ENCODE measurements at places on chromosomes 11 and 22.
A peak's percentile ranks its signal among the peaks of the same experiment; 100 is the strongest.

- DNase-seq = no peak
Observed at GRCh38 chr11:77374108-77374507, 72.6 kb upstream of the GDPD4 start.

DNA sequence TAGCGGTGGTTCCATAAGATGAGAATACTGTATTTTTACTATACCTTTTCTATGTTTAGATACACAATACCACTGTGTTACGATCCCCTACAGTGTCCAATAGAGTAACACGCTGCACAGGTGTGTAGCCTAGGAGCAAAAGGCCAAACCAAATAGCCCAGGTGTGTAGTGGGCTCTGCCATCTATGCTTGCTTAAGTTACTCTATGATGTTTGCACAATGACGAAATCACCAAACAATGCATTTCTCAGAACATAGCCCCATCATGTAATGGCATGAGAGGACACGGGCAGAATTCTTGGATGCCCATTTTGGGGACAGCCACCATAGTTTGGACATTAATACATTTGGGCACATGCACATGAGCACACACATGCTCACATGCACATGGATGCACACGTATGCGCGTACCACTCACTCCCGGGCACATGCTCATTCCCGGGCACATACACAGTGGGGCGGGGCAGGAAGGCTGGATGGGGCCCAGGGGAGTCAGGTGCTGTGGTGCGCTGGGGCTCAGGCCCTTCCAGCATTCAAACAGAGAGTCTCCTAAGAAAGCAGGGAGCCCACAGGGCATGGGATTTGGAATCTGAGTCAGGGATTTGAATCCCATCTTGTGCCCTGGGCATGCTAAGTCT, 51.1 kb downstream of the RTN4R start:
- DNase-seq = no peak

DNA sequence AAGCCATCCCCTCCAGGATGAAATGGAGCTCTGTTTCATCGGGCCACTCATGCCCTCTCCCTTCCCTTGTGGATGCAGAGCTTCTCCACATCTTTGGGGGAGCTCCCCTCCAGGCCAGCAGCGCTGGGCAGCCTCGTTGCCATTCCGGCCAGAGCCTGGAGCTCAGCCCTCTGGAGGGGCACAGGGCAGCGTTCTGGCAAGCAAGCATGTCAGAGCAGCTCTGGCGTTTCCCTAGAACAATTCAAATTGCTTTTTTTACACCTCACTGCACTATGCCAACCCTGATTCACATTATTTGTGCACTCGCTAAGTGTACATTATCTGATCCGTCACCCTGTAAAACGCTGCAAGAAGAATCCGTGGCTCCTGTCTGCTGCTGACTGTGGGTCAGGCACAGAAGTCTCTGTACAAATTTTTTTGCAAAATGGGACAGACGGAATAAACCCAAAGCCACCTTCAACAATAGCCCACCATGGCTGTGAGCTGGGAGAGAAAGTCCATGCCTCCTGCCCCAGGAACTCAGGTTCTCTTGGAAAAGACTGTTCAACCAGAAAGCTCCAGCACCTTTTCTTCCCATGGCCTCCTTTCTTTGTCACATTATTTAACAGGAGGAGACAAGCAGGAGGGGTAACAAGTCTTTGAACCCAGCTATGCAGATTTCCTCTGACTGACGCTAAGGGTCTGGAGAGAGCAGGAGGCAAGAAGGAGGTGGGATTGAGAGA, 139.5 kb upstream of the CADM1 start:
- DNase-seq = no peak

GRCh38 chr11:134170919-134171281, 52.9 kb downstream of the NCAPD3 start:
- no peak for DNase-seq

- DNase-seq = no peak
Observed at GRCh38 chr22:38250643-38251340, 22.0 kb downstream of the TMEM184B start.

GRCh38 chr11:57946628-57947027, 77.1 kb upstream of the OR9Q1 start:
- no peak for DNase-seq

DNA sequence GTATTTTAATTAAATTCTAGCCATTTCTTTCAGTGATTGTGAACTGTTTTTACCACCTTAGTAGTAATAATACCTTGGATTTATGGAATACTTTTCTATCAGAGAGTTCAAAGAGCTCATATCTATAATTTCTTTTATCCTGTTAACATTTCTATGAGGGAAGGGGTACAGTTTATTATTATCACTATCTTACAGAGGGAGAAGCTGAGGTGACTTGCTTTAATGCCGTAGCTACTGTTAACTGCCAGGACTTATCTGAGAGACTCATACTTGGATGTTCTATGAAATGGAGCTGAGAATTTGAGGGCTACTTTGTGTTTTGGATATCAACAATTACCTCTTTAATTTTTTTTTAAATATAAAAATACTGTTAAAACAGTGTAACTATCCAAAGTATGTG, 3.3 kb downstream of the REXO2 start:
- no peak for DNase-seq

DNA sequence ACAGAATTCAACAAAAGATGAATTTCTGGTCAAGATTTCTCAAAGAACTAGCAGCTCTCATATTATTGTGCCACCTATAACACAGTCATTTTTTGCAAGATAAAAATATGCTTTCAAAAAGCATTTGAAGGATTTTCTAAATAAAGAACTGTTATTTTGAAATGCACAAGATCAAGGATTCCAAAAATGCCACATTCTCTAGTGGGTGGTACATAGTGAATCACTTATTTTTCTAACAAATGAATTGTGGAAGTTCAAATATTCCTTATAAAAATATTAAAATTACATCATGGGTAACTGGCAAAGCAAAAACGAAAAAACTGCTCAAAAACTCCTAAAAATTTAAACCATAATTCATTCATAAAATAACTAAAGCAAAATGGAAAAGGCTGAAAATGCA, 2.1 kb downstream of the RNF141 start:
- no peak for DNase-seq

- DNase-seq = peak; percentile 25
Observed at GRCh38 chr11:61967924-61968757, 707 bp upstream of the FTH1 start.

GRCh38 chr22:39264349-39265038, 19.7 kb upstream of the PDGFB start:
- DNase-seq = no peak

- no peak for DNase-seq
Observed at GRCh38 chr11:29328961-29329441, 687.8 kb downstream of the KCNA4 start.

DNA sequence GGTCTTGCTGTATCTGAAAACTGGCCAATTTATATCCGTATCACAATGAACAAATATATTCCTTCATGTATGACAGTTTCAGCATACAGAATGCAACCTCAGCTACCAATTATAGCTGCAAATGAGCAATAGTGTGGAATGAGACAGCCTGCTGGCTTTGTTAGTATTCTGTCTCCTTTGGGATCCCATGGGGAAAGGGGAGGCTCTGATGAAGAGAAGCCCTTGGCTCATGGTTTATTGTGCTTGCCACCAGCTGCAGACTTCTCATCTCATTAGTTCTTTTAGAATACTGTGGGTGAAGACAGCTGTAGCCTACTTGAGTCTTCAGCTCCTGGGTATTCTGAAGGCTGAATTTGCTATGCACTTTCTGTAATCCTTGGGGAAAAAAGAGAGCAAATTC, 42.4 kb downstream of the PITPNB start:
- no peak for DNase-seq

DNA sequence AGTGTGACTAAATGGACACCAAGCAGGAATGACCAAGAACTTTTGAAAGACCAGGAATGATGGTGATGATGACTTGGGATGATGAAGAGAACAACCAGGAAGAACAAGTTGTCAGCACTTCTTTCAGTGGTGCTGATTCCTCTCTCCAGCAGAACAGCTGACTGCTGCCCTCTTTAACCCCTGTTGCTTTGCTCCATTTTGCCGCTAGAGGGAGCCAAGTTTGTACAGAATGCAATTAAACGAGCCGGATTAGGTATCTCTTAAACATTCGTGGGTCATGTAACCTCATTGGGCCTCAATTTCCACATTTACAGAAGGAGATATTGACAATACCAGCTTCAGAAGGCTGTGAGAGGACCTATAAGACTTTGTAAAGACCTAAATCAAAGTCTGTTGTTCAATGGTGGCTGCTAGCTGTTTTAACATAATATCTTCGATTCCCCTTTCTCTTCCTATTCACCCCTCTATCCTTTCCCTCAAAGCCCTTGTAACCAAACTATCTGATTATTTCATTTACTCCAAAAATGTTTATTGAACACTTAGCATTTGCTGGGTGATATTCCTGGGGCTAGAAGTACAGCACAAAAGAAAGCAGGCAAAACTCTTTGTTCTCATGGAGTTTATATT, 1.9 kb downstream of the OR4S1 start:
- DNase-seq = peak; percentile 58

- no peak for DNase-seq
Observed at GRCh38 chr11:126978165-126978564, 22.4 kb downstream of the KIRREL3 start.

DNA sequence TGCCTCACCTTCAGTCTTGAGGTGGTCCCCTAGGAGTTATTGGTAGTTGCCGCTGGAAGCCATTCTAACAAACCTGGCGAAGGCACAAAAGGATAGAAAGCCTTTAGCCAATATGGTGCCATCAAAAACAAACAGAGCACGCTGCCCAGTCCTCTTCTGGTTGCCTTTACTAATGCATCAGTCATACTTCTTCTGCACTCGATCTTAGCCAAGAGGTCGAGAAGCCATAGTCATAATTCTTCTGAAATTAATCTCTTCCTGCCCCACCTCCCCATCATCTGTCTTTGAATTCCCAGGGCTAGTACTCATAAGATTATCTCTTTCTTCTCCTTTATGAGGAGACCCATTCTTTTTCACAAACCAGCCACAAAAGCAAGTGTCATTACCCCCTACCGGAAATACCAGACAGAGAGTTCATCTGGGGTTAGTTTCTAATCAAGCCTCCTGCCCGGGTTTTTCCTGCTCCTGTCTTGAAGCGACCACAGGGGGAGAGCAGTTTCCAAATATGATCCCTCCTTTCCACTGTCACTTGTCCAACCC, 21.4 kb upstream of the EHF start:
- no peak for DNase-seq

GRCh38 chr22:44815099-44816070, 63.0 kb downstream of the ARHGAP8 start:
- no peak for DNase-seq

DNA sequence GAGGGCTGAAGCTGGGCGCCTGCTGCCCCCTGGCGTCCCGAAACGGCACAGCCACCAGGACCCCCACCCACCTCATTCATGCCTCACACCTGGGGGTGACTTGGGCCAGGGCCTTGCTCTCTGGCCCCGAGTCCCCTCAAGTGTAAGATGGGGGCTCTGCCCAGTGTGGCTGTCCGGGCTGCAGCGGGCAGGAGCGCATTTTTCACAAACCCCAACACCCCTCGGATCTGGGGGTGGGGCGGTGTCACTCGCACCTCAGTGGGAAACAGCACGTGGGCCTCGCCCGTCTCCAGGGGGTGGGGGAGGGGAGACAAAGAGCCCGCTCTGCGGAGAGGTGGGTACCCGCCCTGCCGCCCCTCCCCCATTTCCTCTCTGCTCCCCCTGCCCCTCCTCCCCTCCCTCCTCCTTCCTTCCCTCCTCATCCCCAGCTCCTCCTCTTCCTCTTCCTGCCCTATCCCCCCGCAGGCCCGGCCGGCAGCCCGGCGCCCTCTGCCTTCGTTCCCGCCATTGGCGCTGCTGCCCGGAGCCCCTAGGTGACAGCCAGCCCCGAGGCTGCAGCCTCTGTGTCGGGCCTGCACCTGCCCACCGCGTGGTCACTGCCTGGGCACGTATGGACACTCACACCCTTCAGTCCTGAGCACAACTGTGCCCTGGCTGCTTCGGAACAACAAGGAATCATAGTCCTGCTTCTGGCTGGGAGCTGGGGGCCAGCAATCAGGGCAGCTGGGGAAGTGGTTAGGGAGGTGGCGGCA, 6.8 kb upstream of the CDKN1C start:
- DNase-seq = peak; percentile 56

DNA sequence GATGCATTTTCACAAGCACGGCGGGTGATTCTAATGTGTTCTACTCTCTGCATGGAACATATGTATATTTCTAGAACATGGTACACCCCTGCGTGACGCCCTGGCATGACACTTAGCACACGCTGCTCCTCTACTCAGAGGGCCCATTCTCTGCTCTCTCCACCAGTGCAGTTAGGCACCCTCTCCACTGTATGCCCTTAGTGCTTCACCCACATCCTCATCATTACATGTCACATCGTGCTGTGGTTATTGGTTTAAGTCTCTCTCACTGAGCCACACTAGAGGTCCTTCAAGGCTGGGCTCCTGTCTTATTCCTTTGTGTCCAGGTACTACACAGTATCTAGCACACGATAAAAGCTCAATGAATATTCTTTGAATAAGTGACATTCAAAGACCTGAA, 16.7 kb downstream of the TMPRSS13 start:
- DNase-seq = no peak

DNA sequence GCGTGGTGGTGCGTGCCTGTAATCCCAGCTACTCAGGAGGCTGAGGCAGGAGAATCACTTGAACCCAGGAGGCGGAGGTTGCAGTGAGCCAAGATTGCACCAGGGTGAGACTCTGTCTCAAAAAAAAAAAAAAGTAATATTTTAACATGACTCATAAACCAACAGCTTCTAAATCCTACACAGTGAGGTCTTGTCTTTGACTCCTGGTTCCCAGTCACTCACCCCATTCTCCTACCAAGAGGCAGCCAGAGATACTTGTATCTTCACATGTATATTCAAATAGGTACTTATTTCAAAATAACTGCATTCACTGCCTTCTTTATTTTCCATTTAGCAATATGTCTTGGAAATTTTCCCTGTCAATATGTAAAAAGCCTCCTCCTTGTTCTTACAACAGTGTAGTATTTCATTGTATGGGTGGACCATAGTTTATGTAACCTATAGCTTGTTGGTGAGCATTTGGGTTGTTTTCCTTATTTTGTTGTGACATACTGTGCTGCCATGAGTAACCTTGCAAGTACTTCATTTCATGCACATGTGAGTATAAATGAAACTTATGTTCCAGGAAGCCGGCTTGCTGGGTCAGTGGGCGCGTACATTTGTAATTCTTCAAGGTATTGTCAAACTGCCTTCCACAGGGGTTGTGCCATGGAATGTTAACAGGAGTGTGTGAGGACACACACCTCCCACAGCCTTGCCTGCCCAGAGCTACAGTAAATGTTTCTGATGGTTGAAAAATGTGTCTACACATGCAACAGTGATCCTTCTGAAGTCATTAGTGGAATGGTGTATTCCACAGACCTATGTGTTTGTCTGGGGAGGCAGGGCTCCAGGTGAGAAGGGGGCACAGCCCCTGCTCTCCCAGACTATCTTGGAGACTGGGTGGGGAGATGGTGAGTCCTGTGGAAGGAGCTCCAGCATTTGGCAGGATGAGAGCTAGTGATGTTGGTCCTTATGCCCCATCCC, 47.9 kb downstream of the OSBP2 start:
- DNase-seq = no peak

DNA sequence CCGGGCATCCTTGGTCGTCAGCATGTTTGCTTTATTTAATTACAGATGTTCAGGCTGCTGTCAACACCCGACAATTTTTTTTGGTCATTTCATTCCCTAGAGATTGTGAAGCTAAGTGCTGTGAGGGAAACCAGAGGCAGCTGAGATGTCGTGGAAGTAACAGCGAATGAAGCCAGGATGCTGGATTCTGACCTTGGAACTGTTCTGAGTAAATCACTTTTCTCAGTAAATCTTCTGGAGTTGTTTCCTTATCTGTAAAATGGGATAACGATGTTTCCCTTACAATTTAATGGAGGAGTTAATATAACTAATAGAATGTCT, 390 bp upstream of the CKAP5 start:
- no peak for DNase-seq

- no peak for DNase-seq
Observed at GRCh38 chr11:78935398-78936068, 360.9 kb upstream of the NARS2 start.

GRCh38 chr11:126701520-126701897, 299.1 kb downstream of the KIRREL3 start:
- no peak for DNase-seq

All from naive thymus-derived CD8-positive, alpha-beta T cell (primary cell).